ENCODE measurements at places on chromosomes 5 and 9.

DNA sequence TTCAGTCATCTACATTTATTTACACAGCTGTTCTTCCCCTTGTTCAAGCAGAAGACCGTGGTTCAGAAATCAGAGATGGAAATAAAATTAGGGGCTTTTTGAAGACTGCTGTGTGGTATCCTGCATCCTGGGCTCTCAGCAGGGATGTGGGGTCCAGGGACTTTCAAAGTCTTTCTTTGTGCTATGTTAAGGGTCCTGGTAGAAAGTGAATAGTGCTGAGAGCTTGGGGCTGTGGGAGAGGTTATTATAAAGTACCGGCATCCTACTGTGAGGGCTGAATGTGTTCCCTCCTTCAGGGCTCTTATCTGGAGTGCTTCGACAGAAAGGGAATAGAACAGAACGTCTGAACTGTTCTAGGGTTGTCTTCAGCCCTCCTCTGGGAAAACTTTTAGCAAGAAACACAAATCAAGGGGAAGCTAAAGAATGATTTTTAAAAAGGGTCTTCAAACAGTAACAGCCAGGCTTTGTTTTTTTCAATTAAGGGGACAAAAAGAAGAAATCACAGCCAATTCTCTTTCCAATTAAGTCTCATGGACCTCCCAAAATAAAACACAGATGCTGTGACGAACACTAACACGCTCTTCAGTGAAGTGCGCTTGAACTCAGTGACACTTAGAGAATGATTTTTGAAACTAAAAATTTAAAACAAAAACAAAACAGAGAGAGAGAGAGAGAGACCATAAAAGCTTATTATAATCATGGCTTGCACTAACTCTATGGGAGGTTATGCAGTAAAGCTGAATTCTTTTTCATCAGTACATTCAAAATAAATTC is 15.7 kb upstream of the SLC1A3 start:
- DNase-seq, result no peak

- DNase-seq, result no peak
These were observed 169.1 kb downstream of the NIPBL start for GRCh38 chr5:37045703-37046102.

GRCh38 chr5:19865336-19866089 is 122.5 kb downstream of the CDH18 start:
- no peak for DNase-seq

DNA sequence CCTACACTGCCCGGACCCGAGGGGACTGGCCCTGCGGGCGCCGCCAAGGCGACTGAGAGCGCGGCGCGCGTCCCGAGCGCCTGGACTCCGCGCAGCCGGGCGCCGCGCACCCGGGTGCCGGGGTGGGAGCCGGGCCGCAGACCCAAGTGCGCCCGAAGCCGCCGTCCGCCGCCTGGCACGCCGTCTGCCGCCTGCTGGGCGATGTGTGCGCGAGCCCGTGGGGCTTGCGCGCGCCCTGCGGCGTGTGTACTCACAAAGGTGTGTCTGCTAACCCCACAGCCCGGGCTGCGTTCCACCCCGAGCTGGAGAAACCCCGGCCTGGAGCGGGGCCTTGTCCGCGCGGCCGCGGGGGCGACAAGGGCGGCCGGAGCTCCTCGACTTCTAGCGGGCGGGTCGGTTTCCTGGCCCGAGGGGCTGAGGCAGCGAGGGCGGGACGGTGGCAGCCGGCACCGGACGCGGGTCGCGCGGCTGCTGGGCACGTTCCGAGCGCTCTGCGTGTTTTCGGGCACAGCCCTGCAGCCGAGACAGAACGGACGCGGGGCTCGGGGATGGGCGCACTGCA is 1.1 kb upstream of the ZSWIM6 start:
- peak; percentile 62 for DNase-seq

DNA sequence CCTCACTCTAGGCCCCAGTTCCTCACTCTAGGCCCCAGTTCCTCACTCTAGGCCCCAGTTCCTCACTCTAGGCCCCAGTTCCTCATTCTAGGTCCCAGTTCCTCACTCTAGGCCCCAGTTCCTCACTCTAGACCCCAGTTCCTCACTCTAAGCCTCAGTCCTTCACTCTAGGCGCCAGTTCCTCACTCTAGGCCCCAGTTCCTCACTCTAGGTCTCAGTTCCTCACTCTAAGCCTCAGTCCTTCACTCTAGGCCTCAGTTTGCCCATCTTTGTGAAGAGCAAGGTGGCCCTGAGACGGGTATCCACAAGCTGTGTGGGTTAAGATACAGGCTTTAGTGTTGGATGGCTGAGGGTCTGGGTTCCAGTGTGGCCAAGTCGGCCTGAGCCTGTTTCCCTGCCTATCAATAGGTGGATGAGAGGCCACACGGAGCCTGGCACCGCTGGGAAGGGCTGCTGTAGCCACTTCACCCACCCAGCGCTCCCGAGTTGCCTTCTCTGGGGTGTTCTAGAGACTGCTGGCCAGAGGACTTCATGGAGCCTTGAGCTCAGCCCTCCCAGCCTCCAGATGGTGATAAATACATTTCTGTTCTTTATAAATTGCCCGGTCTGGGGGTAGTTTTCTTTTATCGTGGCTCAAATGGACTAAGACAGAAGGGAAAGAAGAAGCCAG is 150.2 kb downstream of the RXRA start:
- DNase-seq, result no peak

DNA sequence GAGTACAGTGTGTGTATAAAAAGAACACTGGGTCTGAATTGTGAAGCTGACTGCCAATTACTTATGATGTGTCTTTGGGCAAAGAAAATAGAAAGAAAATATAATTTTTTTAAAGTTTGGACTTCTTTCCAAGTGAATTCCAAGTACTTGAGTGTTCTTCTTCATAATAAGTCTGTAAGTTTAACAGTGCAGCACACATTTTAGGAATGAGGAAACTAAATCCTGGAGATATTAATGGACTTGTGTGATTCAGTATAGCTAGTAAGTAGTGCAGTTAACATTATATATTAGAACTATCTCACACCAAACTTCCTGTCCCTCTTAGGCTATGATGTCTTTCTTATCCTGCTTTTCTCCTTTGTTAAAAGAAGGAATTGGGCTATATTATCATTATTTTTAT is 1953.8 kb downstream of the MAT2B start:
- no peak for DNase-seq

DNA sequence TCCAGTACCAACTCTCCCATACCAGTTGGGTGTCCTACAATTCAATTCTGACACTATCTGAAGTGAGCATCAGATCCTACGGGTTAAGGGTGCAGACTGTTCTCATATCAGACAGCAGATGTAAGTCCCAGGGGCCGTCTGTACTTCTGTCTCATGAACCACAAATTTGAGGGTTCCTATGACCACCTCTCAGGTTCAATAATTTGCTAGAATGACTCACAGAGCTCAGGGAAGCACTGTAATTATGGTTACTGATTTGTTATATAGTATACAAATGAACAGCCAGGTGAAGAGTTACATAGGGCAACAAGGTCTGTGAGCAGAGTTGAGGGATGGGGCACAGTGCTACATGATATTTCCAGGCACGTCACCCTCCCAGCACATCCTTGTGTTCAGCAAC is 499.1 kb downstream of the DMAC1 start:
- DNase-seq, result no peak

DNA sequence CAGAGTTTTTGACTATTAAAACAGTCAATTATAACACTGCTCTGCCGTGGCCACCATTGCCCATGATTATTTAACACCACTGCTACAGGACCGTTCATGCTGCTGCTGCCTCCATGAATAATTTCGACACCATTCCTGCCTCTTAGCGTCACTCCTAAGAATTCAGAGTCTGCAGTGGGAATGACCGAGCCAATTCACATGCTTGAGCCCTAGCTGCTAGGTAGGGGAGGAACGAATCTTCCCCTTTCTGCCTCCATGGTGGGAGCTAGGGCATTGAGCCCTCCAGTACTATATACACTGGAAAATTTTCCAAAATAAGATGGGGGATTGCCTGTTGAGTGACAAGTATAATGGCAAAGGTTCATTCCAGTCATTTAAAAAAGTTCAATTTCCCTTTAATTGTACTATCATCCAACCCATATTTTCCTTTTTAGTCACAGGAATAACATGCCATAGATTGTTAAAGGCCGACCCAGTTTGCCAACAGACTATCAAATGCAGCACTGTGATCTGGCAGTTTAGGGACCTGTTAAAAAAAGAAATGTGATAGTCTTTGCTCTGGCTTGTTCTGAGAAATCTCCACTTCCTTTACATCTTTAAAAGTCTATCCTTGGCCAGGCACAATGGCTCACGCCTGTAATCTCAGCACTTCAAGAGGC is 13.5 kb upstream of the B4GALT1 start:
- DNase-seq, result peak; percentile 62

- DNase-seq, result peak; percentile 14
These were observed 137.2 kb downstream of the ARRDC3 start for GRCh38 chr5:91245871-91246270.

DNA sequence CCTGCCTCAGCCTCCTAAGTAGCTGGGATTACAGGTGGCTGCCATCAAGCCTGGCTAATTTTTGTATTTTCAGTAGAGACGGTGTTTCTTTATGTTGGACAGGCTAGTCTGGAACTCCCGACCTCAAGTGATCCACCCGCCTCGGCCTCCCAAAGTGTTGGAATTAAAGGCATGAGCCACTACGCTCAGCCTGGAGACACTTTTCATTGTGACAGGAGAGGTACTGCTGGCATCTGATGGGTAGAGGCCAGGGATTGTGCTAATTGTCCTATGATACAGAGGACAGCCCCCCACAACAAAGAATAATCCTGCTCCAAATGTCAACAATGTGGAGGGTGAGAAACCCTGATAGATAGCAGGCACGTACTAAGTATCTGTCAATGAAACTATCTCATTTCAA is 91.3 kb upstream of the SLC25A48 start:
- DNase-seq, result no peak

DNA sequence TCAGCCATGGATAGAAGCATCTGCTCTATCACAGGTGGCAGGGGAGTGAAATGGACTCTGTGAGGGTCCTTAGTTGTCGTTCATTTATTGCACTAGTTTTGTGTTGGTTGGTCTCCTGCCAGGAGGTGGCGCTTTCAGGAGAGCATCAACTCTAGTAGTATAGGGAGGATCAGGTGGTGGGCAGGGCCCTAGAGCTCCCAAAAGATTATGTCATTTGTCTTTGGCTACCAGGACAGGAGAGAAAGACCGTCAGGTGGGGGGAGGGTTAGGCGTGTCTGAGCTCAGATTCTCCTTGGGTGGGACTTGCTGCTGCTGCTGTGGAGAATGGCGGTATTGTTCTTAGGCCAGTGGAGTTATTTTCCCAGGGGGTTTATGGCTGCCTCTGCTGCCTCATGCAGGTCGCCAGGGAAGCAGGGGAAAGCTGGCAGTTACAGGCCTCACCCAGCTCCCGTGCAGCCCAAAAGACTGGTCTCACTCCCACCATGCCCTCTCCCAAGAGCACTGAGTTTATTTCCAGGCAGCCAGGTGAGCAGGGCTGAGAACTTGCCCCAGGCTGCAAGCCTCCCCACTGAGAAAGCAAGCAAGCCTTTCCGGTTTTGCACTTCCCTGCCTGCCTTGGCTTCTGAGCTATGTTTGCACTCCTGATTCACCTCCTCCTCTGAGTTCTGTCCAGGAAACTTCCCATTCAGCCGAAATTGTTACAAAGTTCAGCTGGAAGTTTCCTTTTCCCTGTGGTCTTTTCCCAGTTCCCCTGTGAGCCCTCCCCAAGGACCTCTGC is 317.3 kb downstream of the TAF11L14 start:
- no peak for DNase-seq

DNA sequence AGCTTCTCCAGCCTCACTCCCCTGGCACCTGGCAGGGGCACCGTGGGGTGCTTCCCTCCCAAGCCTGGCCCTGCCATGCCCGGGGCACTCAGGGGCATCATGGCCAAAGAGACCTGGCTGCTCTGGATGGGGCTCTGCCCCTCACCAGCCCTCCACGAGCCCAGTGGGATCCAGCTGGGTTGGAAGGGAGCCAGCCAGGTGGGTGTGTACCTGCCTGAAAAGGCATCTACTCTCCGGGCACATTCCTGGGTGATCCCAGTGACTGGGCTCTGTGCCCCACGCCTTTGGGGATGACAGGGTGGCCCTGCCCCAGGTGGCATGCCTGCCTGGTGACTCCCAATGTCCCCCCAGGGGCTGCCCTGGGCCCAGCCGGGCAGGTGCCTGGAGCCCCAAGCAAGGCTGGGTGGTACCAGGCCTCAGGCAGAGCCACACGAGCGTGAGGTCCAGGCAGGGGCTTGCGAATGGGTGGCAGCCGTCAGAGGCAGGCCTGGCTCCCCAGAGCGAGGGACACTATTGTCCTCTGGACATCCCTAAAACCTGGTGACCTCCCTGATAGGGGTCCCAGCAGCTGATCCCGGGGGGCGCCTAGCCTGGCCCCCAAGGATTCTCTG is 777 bp downstream of the GPSM1 start:
- DNase-seq, result no peak

- DNase-seq, result no peak
These were observed 78.4 kb downstream of the SEMA5A start for GRCh38 chr5:9467199-9468059.

DNA sequence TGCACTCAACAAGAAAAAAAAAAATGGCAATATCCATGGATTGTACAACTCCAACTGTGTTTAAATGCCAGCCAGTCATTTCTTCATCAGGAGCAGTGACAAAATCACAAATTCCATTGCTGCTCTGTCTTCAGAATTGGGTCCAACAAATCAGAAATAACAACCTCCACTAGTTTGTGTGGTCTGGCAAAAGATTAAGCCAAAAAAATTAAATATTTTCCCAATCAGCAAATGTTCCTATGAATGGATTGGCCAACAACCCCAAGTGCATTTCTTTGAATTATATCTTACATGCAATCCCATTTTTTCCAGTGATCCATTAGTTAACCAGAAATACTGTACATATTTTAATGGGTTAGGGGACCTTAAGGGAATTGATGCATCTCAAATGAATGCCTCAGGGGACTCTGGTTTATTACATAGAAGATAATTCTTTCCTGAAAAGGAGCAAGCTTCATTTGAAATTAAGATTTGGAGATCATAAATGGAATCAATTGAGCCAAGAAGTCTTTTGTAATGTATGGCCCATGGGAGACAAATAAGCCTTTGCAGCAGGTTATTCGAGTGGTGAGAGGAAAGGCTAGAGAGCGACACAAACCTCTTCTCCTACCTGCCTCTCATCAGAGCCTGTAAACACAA is 131.8 kb downstream of the TLE1 start:
- DNase-seq, result no peak

DNA sequence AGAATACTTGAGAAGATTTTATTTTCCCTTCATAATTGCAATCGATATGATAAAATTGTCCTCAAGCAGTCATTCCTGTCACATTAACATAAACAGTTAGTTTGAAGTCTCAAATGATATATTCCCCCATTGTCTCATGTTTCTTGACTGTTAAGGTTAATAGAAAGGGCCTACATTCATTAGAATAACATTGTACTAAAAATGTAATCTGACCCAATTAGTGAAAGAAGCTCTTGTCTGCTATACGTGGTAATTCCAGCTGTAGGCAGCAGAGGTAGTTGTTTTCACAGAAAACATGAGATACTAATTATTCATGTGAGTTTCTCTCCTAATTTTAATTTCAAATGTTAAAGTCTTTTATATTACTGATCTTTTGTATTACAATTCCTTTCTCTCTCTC is 25.9 kb upstream of the AP3B1 start:
- peak; percentile 38 for DNase-seq

DNA sequence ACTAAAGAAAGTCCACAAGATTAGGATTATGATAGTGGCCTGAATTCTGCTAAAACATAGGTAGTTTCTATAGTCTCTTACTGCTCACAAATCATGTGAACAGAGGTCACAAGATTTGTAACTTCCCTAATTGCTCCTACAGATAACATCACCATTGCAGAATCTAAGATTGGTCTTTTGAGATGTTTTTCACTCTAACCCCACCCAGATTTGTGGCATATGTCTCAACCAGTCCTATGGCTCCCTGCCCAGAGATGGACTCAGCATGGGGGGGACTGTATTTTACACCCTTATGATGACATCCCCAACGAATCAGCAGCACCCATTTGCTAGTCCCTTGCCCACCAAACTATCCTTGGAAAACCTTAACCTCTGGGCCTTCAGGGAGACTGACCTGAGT is 1046.2 kb downstream of the CDH12 start:
- DNase-seq, result peak; percentile 31

Measured in AG08395 (cell line).